ENCODE measurements at places on chromosomes 11 and 22.

DNA sequence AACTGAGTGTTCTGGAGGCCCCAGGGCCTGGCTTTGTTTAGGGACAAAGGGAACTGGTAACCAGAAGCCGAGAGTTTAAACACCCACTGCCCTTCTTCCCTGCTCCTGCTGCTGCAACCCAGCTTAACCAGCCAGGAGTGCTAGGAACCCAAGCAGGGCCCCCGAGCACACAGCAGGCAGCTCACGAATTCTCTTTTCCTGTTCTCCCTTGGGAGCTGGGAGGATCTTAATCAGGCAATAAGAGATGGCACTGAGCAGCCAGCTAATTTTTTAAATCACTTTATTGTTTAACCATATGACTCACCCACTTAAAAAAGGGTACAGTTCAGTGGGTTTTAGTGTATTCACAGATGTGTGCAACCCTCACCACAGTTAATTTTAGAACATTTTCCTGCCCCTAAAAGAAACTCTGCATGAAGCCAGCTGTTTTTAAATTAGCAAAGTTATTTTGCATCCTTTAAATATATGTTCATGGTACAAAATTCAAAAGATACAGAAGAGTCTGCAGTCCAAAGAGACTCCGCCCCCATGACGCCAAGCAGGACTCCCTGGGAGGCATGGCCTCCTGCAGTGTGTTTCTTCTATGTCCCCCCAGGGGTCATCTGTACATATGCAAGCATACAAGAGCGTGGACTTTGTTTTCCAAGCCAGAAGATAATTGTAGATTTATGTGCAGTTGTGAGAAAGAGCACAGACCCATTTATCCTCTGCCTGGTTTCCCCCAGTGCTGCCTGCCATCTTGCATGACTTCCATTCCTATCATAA lies 18.9 kb upstream of the PPP6R3 start:
- no peak for DNase-seq

GRCh38 chr11:16902182-16902581 lies 112.0 kb downstream of the PLEKHA7 start:
- no peak for DNase-seq

- DNase-seq, result no peak
Measured at GRCh38 chr11:73321604-73322381, 13.7 kb downstream of the ARHGEF17 start.

DNA sequence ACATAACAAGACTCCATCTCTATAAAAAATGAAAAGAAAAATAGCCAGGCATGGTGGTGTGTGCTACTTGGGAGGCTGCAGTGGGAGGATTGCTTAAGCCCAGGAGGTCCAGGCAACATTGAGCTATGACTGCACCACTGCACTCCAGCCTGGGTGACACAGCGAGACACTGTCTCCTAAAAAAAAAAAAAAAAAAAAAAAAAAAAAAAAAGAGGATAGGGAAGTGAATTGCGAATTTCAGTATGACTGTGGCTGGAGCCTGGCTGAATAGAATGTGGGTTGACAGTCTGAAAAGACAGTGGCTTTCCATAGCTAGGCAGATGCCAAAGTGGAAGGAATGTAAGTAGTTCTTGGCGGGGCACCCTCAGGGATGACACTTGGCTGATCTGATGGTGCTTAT lies 6.4 kb upstream of the LDHAL6A start:
- no peak for DNase-seq

GRCh38 chr22:45164270-45165088 lies 754 bp downstream of the NUP50 start:
- DNase-seq, result peak; percentile 16

GRCh38 chr11:73241300-73241699 lies 23.2 kb downstream of the P2RY2 start:
- DNase-seq, result no peak

- DNase-seq, result no peak
Measured at GRCh38 chr22:31206896-31207687, 5.0 kb upstream of the LIMK2 start.

Measured in T-helper 22 cell (primary cell).